ENCODE measurements at places on chromosomes 3 and 15.

DNA sequence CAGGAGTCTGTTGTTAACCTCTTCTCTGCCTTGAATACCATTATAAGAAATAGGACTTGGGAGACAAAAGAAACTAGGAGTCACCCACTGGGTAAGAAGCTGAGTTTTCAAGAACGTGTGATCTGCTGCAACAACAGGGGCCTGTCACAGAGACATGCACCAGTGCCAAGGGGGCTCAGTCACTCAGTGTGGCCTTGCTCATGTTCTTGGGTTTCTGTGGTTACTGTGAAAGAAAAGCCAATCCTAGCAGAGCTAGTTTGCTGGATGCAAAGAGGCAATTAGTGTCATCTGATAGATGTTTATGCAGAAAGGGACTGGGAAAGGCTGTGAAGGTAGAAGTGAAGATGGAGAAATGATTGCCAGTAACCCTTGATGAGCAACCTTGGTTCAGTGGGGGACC, 126.3 kb downstream of the IQCH start:
- DNase-seq = no peak

DNA sequence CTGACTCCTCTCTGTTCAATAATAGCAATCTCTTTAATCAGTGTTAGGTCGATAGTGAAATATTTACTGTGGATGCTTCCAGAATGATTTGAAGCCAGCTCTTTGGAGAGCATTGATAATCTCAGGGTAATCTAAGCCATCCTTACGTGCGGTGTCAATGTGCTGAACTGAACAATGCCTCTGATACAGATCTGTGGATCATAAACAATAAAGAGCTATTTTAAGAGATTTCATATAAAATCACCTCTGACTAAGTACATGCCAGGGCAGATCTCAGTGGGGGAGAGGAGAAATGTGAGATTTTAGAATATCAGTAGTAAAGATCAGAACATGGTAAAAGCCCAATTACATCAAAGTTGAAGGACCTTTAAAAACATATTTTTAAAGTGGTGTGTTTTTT, 319.3 kb upstream of the GBE1 start:
- no peak for DNase-seq

- no peak for DNase-seq
These were observed 70.2 kb downstream of the FOXB1 start for GRCh38 chr15:60074181-60074885.

GRCh38 chr3:58897646-58898045, 152.2 kb downstream of the CFAP20DC start:
- DNase-seq = no peak

DNA sequence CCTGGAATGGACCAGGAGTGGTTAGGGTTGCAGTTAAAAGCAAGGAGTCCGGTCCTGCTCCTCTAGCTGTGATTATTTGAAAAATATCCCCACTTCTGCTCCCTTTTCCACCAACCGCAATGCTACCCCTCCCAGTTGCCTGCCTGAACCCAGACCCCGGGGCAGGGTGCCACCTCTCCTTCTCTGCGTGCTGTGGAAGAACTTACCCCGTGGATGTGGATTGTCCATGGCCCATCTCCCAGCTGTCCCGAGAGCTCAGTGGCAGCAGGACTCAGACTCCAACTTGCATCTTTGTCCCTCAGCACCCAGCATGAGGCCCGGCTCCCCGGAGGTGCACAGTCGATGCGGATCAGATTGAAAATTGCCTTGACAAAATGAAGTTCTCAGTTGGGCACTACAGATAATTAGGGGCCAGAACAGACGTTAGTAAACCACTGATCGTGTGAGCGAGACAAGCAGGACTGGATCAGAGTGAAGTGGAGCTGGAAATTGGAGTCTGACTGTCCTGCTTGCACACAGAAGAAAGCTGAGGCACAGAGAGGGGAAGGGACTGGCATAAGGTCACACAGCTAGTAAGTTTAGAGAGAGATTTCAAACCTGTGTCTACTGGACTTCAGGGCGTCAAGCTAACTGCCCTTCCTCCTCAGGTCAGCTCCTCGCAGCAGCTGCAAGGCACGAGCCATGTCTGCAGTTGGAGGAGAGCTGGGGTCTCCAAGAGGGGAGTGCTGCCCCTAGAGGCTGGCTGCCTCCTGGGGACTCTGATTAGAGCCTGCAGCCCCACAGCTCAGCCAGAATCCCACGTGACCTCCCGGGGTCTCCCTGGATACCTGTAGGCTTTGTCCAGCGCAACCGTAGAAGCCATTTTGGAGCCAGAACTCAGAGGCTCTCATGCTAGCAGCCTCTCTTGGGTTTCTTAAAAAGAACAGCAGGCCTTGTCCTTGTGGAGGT, 14.7 kb downstream of the SLC6A1 start:
- DNase-seq = no peak

- no peak for DNase-seq
These were observed 26.5 kb downstream of the CCNB2 start for GRCh38 chr15:59131456-59131855.

- DNase-seq = no peak
These were observed 71.7 kb downstream of the FBN1 start for GRCh38 chr15:48573780-48574179.

GRCh38 chr3:171135549-171135948, 109.0 kb upstream of the SLC2A2 start:
- no peak for DNase-seq

Data from HS-27A (cell line).